DMS79 treated with DMSO at 0.1 percent for 48 hours (cell line): ENCODE measurements at places on chromosomes 7 and 10.

- no peak for DNase-seq
Observed at GRCh38 chr10:130726996-130727725, 584.4 kb downstream of the TCERG1L start.

DNA sequence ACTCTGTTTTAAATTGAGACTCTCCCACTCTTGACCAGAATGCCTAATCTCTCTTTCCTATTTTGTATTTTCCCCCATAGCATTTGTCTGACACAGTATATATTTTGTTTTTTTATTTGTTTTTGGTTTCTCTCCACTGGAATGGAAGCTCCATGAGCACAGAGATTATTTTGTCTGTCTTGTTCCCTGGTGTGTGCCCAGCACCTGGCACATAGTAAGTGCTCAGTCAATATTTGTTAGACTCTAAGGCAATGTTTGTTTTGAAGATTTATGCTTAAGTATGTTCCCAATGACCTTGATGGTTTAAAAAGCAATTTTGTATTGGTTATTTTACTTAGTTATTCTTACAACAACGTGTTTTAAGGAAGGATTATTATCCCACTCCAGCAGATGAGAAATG, 201.8 kb downstream of the DYNC1I1 start:
- DNase-seq: no peak

DNA sequence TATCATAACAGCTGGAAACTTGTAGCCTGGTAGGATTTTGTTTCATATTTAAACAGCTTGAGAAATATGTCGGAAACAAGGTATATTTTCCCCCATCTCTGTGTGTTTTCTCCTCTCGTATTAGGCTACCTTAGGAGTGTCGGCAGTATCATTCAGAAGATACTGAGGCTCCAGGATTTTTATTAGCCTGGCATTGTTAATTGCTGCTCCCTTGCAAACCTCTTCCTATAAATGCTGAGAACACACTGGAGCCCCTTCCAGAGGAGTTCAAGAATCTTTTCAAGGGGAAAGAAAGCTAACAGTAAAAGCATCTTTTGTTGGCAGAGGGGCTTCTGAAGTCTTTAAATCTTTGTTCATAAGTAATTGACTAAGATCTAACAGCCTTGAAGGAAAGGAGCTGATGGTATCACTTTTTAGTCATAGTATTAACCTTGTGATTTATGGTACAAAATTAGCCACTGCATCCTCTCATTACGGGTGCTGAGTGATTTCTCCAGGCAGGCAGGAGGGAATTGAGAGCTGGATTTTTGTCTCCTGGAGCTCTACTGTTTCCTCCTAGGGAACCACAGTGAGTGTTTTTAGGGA, 998.7 kb downstream of the LRMDA start:
- DNase-seq: no peak

DNA sequence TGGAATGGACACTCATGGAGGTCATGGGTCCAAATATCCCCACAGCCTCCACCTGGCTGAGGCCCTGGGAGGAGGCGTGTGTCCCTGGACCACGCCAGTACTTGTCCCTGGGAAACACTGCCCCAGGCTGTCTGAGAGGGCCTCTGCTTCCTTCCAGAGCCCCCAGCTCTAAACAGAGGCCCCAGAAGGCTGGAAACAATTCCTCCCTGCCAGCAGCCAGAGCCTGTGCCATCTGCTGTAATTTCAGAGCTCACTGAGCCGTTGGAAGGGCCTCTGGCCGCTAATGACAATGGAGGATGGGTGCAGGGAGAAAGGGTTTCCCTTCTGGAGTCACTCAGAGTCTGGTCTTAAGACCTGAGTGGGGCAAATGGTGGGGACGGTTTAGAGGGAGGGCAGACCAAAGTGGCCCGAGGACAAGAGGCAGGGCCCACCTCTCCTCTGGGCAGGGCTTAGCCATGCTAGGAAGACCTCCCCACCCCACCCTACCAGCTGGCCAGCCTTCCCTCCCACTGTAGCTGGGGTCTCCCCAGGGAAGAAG, 7.1 kb downstream of the CHAT start:
- no peak for DNase-seq

DNA sequence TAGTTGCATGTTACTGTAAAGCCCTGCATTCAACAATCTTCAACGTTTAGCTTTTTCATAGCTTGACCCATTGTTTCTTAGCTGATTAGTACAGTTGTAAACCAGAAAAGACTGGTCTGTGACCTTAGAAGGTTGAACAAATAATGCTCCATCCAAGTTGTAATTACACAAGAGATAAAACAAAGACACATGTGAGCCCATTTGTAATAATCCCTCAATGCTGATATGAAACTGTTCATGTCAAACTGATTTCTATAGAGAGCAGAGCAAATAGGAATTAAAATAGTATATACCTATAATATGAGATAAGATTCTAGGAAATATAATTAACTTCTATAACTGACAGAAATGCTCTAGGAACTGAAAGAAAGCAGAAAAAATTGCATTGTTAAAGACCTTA, 94.7 kb upstream of the SLC25A13 start:
- no peak for DNase-seq

- DNase-seq: no peak
Observed at GRCh38 chr10:90224791-90225566, 523.6 kb downstream of the KIF20B start.
